ENCODE measurements at places on chromosomes 4 and X.
A peak's percentile ranks its signal among the peaks of the same experiment; 100 is the strongest.

GRCh38 chrX:77597090-77597489, 149.9 kb downstream of the FGF16 start:
- DNase-seq, result no peak

DNA sequence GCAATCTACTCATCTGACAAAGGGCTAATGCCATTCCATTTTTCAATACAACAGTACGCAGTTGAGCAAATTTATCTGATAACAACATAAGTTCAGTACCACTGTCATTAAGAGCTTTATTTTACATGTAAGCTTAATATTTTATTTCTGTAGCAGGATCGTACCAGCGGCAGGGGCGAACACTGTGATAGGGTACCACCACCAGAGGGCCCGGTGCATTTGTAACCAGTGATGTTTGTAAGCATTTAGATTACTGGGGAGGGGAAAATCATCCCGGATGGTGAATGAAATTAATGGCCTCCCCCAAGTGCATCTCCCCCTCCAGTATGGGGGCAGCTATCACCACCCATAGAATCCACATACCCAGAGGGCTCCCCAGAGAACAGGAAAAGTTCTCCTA, 179.0 kb downstream of the ADGRA3 start:
- no peak for DNase-seq

DNA sequence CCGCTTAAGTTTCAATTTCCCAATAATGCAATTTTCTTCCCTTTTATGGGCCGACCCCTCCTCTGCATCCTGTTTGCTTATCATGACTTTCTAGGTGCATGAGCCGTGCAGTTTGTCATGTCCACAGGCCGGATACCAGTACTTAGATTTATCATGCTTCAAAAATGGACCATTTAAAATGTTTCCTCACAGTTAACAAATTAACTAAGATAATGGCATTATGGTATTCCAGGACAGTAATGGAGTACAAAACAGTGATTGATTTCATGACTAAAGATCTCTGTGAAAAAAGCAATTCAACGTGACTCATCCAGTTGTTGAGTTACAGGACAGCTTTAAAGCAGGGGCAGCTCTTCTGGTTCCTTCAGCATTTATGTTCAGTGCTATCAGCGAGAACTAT, 23.0 kb downstream of the SNX25 start:
- DNase-seq, result no peak

GRCh38 chrX:2819345-2820135, 9.2 kb upstream of the GYG2 start:
- DNase-seq, result no peak

- DNase-seq, result no peak
These were observed 632.5 kb downstream of the KCTD8 start for GRCh38 chr4:43816116-43816515.

- no peak for DNase-seq
These were observed 39.6 kb downstream of the TMA16 start for GRCh38 chr4:163534056-163534455.

GRCh38 chr4:140078366-140078765, 75.6 kb downstream of the MAML3 start:
- peak; percentile 40 for DNase-seq

GRCh38 chr4:139808808-139809756, 143.5 kb downstream of the MGST2 start:
- peak; percentile 70 for DNase-seq

All from retina (tissue), 1 donor.